ENCODE measurements at places on chromosomes 11 and 22. TPM values are rescaled to one million over a fixed set of nuclear protein-coding genes. Genes with fewer than 3 reads are reported as not detected.

GRCh38 chr11:115458877-115459276, 45.3 kb downstream of the CADM1 start:
- no peak for DNase-seq

DNA sequence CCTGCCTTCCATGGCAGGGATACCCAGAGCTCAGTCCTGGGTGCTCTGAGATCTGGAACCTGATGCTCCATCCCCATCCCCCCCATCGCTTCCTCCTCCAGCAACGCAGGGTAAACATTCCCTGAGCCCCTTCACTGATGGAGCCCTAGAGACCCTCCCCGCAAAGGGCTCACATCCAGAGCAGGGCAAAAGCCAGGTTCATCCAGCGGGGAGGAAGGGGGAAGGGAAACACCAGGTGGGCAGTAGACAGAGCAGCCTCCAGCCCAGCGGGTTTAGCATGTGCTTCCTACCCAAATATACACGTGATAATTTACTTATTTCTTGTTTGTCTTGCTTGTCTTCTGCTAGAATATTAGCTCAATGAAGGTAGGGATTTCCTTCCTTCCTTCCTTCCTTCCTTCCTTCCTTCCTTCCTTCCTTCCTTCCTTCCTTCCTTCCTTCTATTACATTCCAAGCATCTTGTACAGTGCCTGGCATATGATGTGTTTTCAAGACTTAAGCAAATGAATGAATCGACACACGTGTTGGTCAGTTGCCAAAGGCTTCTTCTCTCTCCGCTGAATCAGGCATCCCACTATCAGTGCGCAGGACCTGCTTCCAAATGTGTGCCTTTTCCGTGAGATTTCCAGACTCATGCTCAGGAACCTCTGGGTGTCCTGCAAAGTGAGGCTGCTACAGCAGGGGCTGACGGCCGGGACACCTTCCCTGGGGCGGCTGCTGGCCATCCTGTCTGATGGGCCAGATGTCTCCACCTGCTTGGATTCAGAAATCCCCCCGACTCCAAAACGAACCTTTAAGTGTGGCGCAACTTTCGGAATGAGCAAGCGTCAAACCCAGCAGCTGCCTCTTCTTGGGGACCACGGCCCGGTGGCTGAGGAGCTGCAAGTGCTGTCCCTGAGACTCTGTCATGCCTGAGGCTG, 955.1 kb downstream of the BRD1 start:
- DNase-seq: no peak

GRCh38 chr11:46913484-46913883, 4.9 kb downstream of the LRP4 start:
- no peak for DNase-seq

- DNase-seq: no peak
These were observed 4.1 kb downstream of the MIOX start for GRCh38 chr22:50490531-50491308.

DNA sequence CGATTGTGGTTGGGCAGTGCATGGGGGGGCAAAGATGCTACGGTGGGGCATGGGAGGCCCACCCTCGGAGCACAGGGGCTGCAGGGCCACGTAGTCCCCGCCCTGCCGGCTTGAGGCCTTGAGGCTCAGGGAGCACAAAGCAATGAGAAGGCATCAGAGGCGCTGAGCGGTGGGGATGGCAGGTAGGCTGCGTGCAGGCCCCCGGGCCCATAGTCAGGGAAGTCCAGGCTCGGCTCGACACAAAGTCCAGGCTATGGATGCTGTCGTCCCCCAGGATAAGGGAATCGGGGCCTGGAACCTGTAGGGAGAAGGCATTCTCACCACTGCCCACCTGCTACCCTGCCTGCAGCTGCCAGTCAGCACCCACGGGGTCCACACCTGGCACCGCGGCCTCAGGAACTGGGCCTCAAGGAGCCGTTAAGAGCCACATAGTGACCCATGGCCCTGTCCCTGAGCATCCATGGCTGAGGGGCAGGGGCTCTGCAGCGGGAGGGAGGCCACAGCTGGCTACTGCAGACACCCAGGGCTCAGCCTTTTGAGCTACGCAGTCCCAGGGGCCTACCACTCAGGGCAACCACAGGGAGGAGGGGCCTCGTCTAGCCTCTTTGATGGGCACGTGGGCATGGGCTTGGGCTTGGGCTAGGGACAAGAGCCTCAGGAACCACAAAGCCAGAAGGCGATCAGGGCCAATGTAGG, 179.7 kb downstream of the IGLL1 start:
- DNase-seq: no peak

GRCh38 chr11:67041602-67042001, 15.0 kb upstream of the RHOD start:
- DNase-seq: no peak

DNA sequence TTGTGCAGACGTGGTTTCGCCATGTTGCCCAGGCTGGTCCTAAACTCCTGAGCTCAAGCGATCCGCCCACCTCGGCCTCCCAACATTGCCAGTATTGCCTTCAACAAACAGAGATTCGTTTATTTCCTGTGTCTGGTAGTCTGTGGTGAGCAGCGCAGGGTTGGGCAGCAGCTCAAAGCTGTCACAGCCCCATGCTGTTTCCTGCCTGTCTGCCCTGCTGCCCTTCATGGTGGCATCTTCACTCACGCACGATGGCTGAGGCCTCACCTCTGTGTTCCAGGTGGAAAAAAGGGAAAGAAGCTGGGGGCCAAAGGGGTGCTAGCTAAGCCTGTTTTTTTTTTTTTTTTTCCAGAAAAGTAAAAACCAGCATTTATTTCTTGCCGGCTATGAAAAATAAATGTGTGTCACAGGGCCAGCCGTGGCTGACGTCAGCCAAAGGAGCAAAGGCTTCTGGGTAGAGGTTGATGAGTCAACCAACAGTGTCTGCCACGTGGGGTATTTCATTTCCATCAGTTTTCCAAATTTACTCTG, 28.8 kb downstream of the TBC1D22A start:
- no peak for DNase-seq

- DNase-seq: no peak
These were observed 30.2 kb upstream of the FBXO3 start for GRCh38 chr11:33804471-33804870.

GRCh38 chr22:26587991-26588613, 1.8 kb downstream of the TPST2 start:
- no peak for DNase-seq

GRCh38 chr11:2298795-2299761, 2.6 kb downstream of the C11orf21 start:
- no peak for DNase-seq

- DNase-seq: no peak
These were observed 73.1 kb upstream of the KIRREL3 start for GRCh38 chr11:127073621-127074020.

DNA sequence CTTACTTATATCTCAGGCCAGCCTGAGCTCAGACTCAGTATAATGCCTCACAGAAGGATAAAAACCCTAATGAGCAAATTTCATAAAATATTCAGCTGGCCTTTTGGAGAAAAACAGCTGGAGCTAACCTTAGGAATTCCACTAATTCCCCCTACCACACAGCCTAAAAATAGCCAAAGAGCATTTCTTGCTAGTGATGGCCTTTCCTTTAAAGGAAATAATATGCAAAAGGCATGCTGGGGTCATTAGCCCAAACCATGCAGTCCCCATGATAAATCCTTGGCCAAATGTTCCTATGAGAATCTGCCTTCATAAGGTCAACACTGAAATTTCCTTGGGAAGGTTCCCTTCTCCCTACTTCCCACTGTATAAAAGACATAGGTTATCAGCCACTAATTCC, 38.2 kb downstream of the SYTL2 start:
- no peak for DNase-seq

GRCh38 chr11:86021377-86021776, 47.5 kb downstream of the PICALM start:
- no peak for DNase-seq

- DNase-seq: no peak
These were observed 2.0 kb upstream of the CABP7 start for GRCh38 chr22:29717789-29718188.

GRCh38 chr22:40055143-40055883, 60.6 kb downstream of the FAM83F start:
- no peak for DNase-seq

DNA sequence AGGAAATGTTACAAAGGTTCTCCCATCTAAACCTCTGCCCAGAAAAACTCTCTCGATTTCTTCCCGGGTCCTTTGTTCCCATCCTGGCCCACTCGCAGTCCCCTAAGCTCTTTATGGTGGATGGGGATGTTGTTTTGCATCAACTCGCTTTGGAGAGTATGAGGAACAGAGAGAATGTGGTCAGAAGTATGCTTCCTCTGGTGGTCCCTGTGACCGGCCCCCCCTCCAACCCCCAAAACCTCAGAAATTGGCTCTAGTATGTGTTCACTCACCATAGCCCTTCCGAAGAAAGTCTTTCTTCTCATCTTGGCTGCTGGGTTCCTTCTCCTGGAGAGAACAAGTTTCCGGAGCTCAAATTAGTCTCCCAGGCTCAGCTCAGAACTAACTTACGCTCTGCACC, 54.4 kb downstream of the GRAMD1B start:
- DNase-seq: no peak

- DNase-seq: no peak
These were observed 509.6 kb upstream of the CHORDC1 start for GRCh38 chr11:90732486-90732885.

DNA sequence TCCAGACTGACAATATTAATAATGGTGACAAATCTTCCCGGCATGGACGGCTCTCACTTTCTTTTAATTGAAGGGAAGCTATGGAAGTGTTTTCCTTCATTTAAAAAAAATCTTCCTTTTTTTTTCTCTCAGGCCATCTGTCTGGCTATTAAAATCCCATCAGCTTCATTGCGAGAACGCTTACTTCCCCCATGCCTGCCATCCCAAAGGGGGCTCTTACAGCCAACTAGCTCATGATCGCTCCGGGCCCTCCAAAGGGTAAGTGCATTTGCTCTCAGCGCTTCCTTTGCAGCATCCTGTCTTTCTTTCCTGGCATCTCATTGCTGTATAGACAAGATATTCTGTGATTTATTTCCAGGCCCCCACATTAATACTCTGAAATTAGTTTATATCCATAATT, 20.7 kb downstream of the CACNG2 start:
- no peak for DNase-seq

- no peak for DNase-seq
These were observed 13.2 kb upstream of the CSF2RB start for GRCh38 chr22:36900225-36900624.

GRCh38 chr11:61539006-61539405, 30.5 kb downstream of the LRRC10B start:
- no peak for DNase-seq

DNA sequence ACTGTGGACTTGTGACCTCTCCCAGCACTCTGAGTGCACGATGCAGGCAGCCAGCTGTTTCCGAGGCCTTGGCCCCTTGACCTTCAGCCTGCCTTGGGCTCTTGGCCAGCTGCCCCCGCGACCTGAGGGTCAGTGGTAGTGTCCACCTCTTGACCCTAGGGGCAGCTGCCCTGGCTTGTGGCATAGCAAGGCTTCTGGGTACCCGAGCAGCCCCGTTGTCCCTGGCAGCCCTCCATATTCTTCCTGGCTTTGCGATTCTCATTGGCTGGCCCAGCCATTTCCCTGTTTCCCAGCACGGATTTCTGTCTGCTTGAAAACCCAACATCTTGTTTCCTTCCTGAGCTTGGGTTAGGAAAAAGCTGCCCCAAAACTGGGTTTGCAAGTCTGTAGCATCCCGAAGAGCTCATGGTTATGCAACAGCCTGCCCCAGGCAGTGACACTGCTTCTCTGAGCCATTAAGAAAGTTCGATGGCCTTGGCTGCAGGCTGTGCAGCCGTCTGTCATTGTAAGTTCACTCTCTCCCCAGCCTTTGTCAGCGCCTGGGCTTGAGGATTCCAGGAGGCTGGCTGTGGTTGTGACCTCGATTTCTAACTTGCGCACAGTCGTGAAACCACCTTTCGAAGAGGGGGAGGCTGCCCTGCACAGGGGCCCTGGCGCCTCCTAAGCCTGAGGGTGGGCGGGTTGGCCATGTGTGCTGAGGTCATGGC, 48.8 kb downstream of the FBLN1 start:
- DNase-seq: no peak

- no peak for DNase-seq
These were observed 71.6 kb upstream of the AKIP1 start for GRCh38 chr11:8839306-8839956.

- no peak for DNase-seq
These were observed 997 bp downstream of the TST start for GRCh38 chr22:37018086-37018814.

GRCh38 chr22:36772451-36772850, 3.5 kb downstream of the IFT27 start:
- no peak for DNase-seq

DNA sequence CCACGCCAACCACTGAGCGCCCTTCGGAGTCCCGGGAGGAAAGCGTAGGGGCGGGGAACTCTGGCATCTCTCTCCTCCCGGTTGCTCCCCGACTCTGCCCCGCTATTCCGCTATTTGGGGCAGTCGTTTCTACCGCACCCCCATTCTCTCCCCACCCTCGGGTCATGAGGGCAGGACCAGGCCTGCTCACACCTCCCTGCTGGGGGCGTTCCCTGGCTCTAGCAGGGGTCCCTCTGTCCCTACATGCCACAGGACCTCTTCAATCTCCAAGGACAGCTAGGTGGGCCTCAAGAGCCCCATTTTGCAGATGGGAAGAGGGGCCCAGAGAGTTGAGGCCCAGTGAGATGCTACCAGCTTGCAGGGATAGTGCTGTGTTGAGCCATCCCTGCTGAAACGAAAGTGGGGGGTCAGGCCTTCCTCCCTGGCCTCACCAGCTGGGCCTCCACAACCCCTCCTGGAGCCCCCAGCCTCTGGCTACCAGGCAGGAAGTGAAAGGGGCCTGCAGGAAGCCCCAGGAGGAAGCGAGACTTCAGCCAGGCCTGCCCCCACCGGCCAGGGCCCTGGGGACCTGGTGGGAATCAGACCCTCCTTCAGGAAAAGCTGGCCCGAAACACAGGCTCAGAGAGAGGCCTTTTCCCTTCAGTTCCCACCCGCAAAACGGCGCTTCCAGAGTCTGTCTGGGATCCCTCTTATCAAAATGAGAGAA, 5.5 kb upstream of the SHISA8 start:
- DNase-seq: no peak

Gene OR52K1
- not detected for total RNA-seq

Gene ARRB1
- 24.3 TPM for total RNA-seq

Gene BLID
- total RNA-seq: not detected

Gene CDC42EP2
- 46.4 TPM for total RNA-seq

Gene BSX
- not detected for total RNA-seq

Gene FOLR3
- total RNA-seq: 0.34 TPM

Gene SLC17A6
- total RNA-seq: not detected

Gene PTPRCAP
- total RNA-seq: 2.5 TPM

Gene OR51B5
- not detected for total RNA-seq

Gene ACTN3
- total RNA-seq: not detected

Gene APOBEC3F
- 8.7 TPM for total RNA-seq

Gene P2RY6
- 4.5 TPM for total RNA-seq

Gene NR1H3
- 7.3 TPM for total RNA-seq

Data from kidney epithelial cell (primary cell).